ENCODE measurements at places on chromosomes 3 and 15. TPM values are rescaled to one million over a fixed set of nuclear protein-coding genes. Genes with fewer than 3 reads are reported as not detected.

DNA sequence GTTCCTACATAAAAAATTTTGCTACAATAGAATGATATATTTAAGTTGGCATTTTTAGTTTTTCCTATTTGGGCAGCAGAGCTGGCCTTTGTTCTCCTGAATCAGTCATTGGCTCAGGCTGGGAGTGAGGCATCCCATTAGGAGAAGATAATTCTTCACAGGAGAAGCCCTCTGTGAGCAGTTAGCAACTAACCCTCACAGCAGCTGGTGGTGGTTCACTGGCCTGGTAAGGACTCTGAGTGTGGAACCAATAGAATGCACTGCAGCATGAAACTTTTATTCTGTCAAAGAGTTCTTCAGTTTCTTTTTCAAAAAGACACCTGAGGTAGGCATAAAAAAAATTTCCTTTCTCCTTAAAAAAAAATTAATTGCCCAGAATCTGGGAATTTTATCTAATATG lies 562.6 kb downstream of the ZNF385D start:
- DNase-seq, result no peak

DNA sequence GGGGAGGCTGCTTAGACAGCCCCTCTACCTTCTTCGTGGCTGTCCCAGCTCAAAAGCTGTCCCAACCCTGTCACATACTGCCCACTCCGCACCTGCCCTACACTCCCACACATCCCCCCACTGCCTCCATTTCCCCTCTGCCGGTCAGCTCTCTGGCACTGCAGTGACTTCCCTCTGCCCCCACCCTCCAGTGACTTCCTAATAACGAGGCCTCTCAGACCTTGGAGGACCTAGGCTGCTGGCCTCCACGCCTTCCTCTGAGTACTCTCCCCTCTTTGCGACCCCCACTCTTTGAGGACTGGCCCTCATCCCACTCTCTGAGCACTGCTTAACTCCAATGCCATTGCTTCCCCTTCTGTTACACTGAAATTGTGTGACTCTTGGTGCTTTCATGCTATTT lies 45.3 kb downstream of the KY start:
- no peak for DNase-seq

- no peak for DNase-seq
These were observed 17.1 kb downstream of the LMOD3 start for GRCh38 chr3:69105320-69105719.

- no peak for DNase-seq
These were observed 12.1 kb upstream of the CLPX start for GRCh38 chr15:65197337-65197645.

DNA sequence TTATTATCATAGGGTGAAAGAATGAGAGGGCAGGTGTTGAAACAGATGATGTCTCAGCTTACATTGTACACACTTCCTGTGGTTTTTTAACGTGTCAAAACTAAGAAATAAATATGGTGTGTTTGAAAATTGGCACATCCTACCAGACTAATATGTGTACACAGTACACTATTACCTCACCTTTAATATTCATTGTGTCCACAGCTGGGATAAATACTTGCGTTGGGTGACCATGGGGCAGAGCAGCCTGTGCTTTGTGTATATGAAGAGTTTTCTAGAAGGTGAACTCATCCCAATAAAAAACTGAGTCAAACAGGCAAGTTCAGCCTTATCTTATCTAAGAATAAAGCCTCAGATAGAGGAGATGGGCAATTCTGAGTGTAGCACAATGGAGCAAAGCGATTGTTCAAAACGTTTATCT lies 17.3 kb downstream of the SUCNR1 start:
- no peak for DNase-seq

DNA sequence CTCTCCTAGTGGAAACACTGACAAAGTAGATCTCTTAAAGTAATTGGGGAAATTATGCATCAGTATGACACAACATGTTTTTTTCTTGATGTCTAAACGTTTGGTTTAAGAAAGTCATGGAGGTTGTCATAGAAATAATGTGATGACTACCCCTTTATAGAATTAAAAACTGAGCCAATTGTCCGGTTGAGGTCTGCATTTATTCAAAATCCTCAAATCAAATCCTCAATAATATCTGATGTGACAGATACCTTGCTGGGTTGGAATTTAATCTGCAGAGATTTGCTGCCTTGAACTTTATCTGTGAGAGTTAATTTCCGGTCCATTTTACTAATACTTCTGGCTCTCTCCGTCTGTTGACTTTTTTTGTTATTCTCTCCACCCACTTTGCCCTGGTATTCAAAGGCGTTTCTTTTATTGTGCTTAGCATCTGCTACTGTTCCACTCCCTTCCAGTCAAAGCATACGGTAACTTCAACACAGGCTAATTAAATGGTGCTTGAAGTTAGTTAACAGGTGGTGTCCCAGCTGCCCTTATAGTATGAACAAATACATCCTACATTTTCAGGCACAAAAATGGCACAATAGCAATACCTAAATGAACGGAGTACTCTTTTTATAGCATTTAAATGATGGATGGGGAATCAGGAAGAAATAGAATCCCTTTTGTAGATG lies 628.3 kb downstream of the ROBO1 start:
- DNase-seq, result no peak

GRCh38 chr3:54999159-54999558 lies 71.3 kb upstream of the LRTM1 start:
- DNase-seq, result no peak

- DNase-seq, result no peak
These were observed 98.9 kb downstream of the LRRK1 start for GRCh38 chr15:101018016-101018415.

DNA sequence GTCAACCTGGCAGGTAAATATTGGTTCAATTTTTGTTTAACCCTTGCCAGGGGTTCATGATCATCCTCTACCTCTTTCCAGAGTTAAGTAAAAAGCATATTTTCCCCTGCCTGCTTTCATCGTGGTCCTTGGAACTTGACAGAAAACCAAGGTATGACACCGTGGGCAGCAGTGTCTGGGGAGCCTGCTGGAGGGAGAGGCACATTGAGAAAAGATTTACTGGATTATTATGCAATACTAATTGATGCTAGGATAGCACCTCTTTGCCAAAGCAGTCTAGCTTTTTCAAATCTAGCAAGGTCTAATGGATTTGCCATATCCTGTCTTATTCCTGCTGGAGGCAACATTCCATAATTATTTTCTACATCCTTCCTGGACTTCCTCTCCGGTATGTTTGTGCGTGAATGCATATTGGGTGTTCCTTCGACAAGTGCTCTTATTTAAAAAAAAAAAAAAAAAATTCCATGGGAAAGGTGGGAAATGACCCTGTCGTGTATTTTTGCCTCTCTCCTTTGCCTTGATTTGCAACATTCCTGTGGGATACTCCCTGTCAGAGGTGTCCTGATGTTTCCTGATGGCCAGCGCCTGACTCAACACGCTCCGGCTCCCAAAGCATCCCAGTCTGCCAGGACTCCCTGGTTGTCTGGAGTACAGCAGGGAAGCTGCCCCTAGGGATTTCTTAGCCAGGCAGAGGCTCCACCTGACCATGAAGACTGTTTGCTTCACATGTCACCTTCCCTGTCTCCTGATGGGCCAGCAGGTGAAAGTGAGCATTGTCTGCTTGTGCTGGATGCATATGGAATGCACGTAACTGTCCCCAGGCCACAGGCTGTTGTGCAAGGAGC lies 6.3 kb downstream of the BHLHE40 start:
- DNase-seq, result peak; percentile 54

GRCh38 chr3:59810606-59811005 lies 760.8 kb upstream of the CFAP20DC start:
- no peak for DNase-seq

DNA sequence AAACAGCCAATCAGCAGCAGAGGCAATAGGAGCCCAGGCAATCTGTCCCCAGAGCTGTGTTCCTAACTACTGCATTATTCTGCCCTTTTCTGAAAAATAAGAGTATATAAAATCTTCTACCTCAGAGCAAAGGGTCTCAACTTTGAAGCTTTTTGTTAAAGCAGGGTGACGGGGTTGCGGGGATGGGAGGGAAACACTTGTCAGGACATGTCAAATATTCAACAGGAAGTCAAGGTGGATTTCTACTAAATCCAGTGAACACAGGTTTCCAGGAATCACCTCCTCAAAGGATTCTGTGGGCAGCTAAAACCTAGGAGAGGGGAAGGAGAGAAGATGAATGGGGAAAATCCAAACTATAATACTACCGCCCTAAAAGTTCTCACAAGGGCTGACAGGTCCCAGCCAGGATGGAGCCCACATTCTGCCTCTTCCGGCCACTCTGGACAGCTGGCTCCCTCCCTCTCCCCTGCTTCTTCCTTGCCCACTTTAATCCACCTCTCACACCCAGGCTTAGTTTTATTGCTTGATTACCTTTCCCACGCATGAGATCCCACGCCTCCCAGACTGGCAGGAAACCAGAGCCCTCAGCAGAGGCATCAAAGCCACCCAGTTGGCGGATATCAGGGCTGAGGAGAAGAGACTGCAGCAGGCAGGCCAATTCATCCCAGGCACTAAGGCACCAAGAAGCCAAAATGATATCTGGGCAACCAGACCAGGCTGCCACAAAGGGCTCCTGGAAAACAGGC lies 77.2 kb downstream of the OSBPL10 start:
- DNase-seq, result no peak

- DNase-seq, result no peak
These were observed 87.7 kb upstream of the HACD2 start for GRCh38 chr3:123672429-123673146.

DNA sequence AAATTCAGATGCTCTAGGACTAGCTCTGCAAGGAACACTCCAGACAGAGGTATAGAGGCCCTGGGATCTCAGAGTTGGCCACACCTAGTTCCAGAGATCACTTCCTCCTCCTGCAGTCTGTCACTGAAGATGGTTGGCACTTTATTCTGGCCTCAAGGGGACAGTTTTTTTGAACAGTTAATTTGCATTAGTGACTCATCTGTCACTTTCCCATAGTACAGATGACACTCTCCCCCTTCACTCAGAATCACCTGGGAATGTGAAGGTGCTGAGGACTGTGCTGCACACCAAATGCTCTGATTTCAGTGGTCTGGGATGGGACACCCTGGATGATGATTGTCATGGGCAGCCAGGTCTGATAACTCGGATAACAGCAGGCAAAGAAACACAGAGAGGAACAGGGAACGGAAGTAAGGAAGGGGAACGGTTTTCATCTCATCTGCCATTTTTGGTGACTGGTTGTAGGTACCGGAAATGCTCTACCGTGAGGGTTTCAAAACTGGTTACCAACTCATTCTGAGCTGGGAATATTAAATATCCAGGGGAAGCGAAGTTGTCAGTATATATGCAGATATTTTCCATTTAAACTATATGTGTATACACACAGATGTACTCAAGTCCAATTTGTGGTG lies 232.5 kb upstream of the ST8SIA2 start:
- no peak for DNase-seq

DNA sequence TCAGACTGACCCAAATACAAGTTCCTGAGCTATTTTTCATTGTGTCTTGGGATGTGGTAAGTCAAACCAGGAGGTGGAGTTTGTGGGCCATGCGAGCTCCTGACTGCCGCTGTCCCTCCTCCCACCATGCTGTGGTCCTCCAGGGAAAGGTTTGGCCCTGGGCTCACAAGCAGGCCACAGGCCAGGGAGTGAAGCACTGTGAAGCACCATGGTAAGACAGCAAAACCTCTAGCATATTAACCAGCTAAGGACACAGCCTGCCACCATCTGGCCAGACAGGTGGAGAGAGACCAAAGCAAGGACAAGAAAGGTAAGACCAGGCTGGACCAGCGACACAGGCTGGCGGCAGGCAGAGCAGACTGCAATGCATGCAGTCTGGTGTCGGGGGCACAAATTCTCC lies 15.3 kb downstream of the RAB43 start:
- peak; percentile 46 for DNase-seq

DNA sequence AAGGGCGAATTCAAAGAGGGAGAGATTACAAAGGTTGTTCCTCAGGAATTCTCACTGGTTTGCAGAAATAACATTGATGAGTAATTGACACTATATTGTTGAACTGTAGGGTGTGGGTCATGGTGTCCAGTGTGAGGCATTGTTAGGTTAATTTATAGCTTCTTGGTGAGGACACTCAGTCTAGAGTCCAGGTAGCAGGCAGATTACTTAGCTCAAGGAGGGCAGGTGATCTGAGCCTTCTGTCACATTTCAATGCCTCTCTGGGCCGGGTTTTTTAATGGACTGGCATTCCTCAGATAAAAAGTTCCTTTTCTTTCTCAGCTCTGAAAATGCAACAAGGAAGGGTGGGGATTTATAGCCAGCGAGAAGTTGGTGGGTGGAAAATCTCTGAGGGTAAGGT lies 194.2 kb upstream of the PROK2 start:
- no peak for DNase-seq

GRCh38 chr3:123291404-123291803 lies 89.7 kb downstream of the SEC22A start:
- DNase-seq, result no peak

DNA sequence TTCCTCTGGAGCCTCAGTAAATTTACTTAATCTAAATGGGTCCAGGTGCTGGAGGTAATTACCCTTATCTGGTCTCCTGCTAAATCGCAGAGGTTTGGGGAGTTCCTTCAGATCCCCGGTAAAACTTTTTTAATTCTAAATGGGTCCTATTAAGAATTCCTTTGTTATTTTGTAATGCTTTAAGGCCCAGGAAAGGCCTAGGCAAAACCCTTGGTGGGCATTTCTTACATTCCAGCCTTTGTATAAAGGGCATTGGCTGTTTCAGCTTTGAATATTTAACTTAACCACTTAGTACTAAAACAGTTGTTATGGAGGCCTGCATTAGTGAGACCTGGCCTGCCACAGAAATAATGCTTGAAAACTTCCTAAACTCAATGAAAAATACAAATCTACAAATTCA lies 14.9 kb upstream of the ZNF662 start:
- DNase-seq, result no peak

GRCh38 chr3:20873235-20873634 lies 687.2 kb upstream of the SGO1 start:
- no peak for DNase-seq

GRCh38 chr15:67199881-67200763 lies 54.3 kb downstream of the AAGAB start:
- DNase-seq, result no peak

DNA sequence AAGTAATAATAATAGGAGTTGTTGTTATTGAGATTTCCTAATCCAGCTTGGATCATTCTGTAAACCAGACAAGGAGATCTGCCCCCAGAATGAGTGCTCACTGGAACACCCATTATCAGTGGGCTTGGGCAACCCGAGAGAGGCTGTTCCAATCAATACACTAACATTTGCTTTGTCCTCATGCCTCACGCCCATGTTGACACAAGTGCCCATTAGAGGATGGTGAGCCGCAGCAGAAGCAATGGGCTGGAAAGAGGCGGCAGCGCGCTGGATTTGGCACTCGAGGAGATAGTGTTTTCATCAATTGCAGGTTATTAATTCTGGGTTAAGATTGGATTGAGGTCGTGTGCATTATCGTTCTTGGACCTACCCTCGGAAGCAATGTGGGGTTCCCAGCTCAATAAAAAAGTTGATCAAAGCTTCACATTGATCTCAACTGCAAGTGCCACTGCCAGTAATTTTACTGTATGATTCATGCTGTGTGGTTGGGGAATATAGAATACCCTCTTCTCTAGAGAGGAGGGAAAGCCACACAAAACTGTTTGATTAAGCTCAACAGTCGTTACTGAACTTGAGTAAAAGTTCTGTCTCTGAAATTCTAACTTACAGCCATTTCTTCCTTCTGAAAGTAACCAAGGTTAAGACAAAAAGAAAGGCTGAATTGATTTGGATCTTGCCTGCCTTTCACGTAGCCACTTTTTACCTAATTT lies 15.7 kb downstream of the LYZL4 start:
- DNase-seq, result no peak

GRCh38 chr15:88426304-88426703 lies 40.9 kb downstream of the MRPL46 start:
- no peak for DNase-seq

The GHRL gene
- total RNA-seq, result not detected

The RLBP1 gene
- not detected for total RNA-seq

The LPP gene
- total RNA-seq, result 109 TPM

The ARPIN gene
- total RNA-seq, result 11.3 TPM

The ERICH6 gene
- total RNA-seq, result not detected

The ALDH1L1 gene
- total RNA-seq, result 16.6 TPM

The SLCO2A1 gene
- 11.6 TPM for total RNA-seq

The SLC12A1 gene
- not detected for total RNA-seq
